NCI-H1436 (cell line): ENCODE measurements at places on chromosomes 6 and 20.
A peak's percentile ranks its signal among the peaks of the same experiment; 100 is the strongest.

DNA sequence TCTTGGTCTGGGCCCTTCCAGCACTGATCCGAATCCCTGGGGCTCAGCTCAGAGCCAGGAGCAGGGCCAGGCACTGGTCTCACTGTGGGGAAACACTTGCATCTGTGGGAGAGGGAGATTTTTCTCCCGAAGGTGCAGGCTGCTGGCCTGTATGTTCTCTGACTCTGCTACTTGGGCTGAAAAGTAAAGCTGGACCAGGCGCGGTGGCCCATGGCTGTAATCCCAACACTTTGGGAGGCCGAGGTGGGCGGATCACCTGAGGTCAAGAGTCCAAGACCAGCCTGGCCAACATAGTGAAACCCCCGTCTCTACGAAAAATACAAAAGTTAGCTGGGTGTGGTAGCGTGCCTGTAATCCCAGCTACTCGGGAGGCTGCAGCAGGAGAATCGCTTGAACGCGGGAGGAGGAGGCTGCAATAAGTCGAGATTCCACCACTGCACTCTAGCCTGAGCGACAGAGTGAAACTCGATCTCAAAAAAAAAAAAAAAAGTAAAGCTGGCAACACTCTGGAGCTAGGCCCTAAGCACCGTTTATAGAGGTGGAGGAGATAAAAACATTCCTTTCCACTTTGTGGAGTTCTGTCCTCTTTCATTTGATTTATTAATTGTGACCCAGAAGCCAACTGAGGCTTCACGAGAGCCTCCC, 41.7 kb downstream of the JPH2 start:
- no peak for DNase-seq

GRCh38 chr6:56595490-56596122, 47.1 kb downstream of the DST start:
- DNase-seq = peak; percentile 41

DNA sequence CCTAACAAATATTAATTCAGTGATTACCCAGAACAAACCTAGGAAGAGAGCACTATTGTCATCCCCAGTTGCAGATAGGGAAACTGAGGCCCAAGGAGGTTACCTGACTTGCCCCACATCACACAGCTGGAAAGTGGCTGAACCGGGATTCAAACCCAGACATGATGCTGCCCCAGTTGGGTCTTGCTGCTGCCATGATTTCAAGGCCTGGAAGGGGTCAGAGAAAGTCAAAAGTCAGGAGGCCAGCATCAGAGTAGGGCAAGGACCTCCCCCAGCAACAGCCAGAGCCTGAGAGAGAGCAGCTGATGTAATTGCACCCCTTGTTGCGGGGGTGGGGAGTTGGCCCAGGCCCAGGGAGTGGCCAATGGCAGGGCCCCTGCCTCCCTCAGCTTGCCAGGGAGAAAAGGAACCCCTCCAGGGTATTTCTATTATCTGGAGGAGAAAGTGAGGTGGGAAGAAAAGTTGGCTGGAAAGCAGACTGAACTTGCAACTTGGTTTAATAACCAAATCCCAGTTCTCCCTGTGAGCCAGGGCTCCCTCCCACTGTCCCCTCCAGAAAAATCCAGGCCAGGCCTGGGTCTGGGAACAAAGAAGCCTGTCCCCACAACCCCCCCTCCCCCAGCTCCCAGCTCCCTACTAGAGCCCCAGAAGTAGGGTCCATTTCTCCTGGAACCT, 83.6 kb downstream of the MRPL14 start:
- no peak for DNase-seq

DNA sequence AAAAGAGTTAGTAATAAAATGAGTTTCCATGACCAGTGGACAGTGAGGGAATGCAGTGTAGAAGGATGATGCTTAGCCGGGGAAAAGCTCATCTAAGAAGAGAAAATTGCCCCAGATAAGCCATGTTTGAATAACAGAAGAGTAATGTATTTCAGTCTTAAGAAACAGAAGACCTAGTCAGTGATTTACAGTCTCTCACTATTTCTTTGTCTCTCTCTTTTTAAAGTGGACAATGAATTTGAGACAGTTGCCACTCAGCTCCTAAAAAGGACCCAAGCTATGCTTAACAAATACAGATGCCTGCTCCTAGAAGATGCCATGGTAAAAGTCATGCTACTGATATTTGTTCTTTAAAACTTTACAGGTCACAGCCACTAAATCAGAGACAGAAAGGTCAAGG, 19.4 kb upstream of the RPL7L1 start:
- DNase-seq = no peak

- DNase-seq = no peak
These were observed 9.4 kb downstream of the SERPINB6 start for GRCh38 chr6:2962004-2962403.

DNA sequence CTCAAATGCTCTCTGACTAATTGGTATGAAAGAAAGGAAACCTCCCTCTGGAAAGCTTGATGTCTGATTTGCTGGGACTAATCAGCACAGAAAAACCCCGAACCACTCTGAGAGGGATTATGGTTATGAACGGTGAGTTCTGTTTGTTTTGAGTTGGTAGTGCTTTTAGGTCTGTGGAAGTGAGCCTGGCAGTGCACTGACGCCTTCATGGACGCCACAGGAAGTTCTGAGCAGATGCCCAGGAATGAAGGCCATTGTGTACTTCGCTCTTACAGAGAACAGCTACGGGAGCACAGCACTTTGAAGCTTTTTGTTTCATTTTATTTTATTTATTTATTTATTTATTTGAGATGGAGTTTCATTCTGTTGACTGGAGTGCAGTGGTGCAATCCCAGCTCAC, 754.1 kb downstream of the QKI start:
- no peak for DNase-seq

DNA sequence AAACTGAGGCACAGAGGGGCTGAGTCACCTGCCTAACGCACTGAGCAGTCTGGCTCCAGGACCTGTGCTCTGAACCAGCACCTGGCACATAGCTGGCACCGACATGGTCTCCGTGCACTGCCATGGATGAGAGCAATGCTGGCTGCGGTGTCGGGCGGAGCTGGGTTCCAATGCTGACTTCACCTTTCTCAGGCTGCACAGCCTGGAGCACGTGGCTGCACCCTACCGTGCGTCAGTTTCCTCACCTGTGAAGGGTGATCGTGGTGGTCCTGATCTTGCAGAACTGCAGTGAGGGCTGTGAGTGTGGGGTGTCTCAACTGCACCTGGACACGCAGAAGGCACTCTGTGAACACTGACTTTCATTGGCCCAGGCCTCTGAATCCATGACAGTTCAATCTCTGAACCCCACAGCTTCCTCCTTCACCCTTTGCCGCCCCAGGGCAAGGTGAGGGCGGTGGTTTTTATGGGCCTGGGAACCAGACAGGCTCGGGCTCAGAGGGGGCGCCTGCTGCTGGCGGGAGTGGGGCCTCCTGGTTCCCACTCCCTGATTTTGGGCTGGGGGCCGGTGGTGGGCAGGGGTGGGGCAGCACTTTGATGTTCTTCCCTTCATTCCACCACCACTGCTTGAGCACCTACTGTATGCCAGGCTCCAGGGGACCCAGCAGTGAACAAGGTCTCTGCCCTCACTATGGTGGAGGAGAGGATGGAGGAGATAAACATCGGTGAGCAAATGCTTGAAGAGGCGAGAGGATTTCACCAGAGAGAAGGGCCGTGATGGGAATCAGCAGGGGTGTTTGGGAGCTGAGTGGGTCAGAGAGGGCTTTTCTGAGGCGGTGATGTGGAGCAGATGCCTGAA, 102.9 kb downstream of the CEBPB start:
- DNase-seq = no peak

- DNase-seq = no peak
These were observed 104.4 kb downstream of the RNASET2 start for GRCh38 chr6:166851911-166852310.

GRCh38 chr20:18166241-18166881, 28.7 kb downstream of the KAT14 start:
- no peak for DNase-seq

- DNase-seq = no peak
These were observed 44.3 kb downstream of the CPXM1 start for GRCh38 chr20:2756056-2756611.

DNA sequence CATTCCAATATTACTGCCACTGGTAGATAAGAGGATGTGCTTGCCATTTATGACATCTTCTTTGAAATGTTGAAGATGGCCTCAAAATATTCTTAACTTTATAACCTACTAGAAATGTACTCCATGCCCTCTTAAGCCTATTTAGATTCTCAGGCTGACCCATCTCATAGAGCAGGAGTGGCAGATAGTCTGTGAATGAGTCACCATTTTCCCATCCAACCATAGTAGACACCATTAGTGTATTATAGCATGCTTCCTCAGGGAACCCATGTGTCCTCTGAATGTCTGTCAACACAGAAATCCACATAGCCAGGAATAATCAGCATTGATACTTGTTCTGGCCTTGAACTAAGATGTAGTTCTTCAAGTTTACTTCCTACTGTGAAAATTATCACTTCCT, 150.2 kb downstream of the IMPG1 start:
- no peak for DNase-seq

DNA sequence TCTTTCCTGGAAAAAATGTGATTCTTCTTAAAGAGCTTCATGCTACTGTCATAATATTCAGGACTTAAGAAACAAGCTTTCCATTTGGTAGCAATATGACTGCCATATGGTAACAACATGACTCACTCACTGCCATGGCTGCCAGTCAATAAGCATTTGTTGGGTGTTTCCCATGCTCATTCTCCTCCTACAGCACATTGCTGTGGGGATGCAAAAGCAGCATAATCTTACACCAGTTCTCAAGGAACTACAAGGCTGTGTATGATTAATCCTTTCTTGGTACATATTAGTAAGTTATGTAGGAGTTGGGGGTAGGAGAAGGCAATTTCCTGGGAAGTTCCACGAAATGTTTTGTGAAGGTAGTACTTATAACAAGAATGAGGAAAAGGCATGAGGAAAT, 76.7 kb downstream of the CEP162 start:
- no peak for DNase-seq

DNA sequence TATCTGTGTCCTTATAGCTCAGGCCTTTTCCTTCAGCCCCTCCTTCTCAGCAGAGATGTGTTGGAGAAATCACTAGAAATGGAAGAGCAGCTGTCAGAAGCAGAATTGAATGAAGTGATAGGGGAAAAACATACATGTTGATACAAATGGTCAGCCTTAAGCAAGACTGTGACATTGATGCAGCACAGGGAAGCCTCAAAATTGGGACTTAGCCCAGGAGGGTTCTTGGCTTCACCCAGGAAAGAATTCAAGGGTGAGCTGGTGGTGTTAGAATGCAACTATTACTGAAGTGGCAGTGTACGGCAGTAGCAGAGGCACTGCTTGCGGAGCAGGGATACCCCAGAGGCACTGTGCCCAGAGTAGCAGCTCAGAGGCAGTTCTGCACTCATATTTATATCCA, 8.0 kb upstream of the KIF16B start:
- DNase-seq = no peak

DNA sequence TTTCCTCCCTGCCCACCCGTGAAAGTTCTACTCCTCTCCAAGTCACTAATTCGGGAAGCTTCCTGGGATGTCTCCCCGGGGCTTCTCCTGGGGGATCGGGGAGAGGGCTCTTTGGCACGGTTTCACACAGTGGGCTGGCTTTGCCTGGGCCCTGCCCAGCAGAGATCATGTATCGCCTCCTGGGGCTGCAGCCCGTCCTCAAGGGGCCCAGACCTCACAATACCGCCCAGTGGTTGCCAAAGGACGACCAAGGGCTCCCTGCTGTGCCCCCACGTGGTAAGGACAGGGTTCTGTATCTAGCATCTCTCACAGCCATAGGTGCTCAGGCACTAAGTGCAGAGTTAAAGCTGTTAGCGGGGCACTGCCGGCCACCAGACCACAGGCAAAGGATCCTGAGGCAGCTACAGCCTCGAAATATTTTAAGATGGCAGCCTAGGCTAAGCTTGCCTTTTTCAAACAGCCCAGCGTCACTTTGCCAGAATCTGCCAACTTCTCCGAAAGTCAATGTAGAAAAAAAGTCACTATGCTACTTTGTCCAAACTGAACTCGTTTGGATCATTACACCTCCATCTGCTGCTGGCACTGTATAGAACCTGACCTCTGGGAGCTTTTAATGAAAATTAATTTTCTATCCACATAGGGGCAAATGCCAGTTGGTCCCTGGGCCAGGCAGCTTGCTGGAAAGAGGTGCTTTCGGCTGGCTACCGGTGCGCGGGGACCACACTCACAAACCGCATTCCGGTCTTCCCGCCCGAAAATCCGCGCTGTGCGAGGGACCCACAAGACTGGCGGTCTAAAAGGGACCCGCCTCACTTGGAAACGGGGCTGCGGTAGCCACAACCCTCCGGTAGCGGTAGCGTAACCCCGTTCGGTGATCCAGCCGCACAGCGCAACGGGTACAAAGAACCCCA, 1.3 kb upstream of the NNAT start:
- DNase-seq = peak; percentile 83

DNA sequence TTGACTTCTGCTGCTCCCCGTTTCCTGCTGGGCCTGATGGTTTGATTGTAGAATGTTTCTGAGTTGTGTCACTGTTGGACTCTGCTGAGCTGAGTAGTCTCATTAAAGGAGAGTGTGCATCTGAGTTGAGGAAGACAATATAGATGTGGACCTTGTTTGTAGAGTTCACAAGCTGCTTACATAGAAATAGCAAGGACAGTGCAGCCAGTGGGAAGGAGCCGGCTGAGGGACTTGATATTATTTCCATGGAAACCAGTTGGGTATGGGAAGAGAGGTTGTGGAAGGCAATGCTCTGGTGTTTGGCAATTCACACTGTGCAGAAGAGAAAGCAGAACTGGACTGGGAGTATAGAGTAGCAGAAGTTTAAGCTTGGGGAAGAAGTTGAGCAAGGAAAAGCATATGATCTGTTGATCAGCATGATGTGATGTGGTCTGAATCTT, 14.8 kb downstream of the IGF2R start:
- no peak for DNase-seq

DNA sequence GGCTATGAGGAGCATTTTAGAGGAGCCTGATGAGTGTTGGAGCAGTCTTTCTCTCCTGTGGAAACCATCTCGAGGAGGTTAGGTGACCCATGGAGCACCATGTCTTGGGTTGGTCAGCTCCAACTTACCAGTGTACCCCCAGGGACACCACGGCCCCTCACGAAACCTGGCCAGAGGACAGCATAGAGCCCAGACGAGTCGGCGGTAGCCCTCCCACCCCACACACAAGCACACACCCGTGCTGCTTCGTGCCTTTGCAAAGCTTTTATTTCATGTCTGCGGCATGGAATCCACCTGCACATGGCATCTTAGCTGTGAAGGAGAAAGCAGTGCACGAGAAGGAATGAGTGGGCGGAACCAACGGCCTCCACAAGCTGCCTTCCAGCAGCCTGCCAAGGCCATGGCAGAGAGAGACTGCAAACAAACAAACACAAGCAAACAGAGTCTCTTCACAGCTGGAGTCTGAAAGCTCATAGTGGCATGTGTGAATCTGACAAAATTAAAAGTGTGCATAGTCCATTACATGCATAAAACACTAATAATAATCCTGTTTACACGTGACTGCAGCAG, 53.6 kb downstream of the EZR start:
- DNase-seq = no peak
